ENCODE measurements at places on chromosomes 13 and 19. TPM values are rescaled to one million over a fixed set of nuclear protein-coding genes. Genes with fewer than 3 reads are reported as not detected.

The RPL18 gene
- 1,454 TPM for total RNA-seq

The TRAPPC5 gene
- 19.6 TPM for total RNA-seq

The POSTN gene
- 947 TPM for total RNA-seq

The C19orf33 gene
- total RNA-seq = 18.3 TPM

The POU4F1 gene
- total RNA-seq = 0.39 TPM

The BORCS8 gene
- total RNA-seq = 4.9 TPM

Measured in skin of body (tissue), 3 donors.